ENCODE measurements at places on chromosomes 7 and 10. TPM values are rescaled to one million over a fixed set of nuclear protein-coding genes. Genes with fewer than 3 reads are reported as not detected.
A peak's percentile ranks its signal among the peaks of the same experiment; 100 is the strongest.

DNA sequence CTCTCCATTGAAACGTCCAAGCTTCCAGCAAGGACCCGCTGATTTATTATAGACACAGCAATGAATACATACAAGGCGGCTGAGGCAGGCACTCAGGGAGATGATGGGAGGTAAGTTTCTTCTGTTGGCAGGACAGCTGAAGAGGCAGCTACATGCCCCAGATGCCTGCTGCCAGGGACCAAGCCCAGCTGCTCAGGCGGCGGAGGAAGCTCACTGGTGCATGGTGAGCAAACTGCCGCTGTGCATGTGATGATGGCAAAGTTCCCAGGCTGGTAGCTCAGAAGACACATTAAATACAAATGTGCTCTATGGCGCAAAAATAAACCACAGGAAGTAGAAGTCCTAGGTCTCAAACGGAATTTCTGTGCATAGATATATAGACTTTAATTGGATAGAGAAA, 2.3 kb downstream of the DNTT start:
- peak; percentile 68 for DNase-seq
- H3K36me3 ChIP-seq, result no peaks in the 10 kb centered on the region
- peaks cover 15% of the 10 kb centered on the region for H3K4me1 ChIP-seq
- no peak overlapping the region for H3K4me3 ChIP-seq
- peaks cover 4% of the 10 kb centered on the region for H3K27me3 ChIP-seq

DNA sequence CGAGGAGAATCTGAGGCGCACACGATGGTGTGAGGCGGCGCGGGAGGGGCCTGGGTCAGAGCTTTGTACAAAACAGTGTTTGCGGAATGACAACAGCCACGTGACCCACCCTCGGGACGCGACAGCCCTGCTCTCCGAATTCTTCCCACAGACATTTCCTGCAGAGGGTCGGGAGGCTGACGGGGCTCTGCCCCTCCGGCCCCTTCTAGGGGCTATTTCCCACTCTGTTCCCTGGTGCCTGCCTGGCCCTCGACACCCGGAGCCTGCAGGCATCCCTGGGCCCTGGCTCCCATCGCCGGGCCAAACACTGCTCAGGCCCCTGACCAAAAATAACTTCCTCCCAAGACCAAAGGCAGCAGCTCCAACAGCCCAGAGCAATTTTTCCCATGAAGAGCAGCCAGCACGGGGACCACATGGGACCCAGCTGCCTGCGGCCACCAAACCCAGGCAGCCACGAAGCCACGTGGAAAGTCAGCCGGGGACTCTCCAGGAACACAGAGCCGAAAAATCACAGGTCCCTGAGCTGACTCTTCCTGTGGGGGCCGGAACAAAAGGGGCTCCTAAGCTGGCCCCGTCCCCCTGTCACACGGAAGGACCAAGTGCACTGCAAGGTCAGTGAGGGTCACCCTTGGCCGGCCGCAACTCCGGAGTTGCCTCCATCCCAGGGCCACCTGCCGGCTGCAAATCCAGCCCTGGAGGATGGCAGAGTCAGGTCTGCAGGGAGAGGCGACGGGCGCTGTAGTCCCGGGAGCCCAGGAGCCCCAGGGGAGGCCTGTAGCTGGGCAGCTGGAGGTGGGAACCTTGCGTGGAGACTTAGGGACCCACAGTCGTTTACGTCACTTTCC, 42.0 kb downstream of the PAPOLB start:
- no peaks in the 10 kb centered on the region for H3K27me3 ChIP-seq
- H3K36me3 ChIP-seq, result no peaks in the 10 kb centered on the region
- DNase-seq, result peak; percentile 59
- H3K27ac ChIP-seq, result no peak overlapping the region
- no peaks in the 10 kb centered on the region for H3K4me1 ChIP-seq

GRCh38 chr7:85711894-85712293, 525.0 kb upstream of the SEMA3D start:
- H3K27ac ChIP-seq, result no peak overlapping the region
- no peaks in the 10 kb centered on the region for H3K36me3 ChIP-seq
- H3K27me3 ChIP-seq, result no peaks in the 10 kb centered on the region
- DNase-seq, result no peak
- H3K4me1 ChIP-seq, result no peaks in the 10 kb centered on the region
- H3K4me3 ChIP-seq, result no peak overlapping the region

The OGDH gene
- 157 TPM for total RNA-seq

All from upper lobe of right lung (tissue), 1 donor.